ENCODE measurements at places on chromosomes 12 and 14. TPM values are rescaled to one million over a fixed set of nuclear protein-coding genes. Genes with fewer than 3 reads are reported as not detected.

DNA sequence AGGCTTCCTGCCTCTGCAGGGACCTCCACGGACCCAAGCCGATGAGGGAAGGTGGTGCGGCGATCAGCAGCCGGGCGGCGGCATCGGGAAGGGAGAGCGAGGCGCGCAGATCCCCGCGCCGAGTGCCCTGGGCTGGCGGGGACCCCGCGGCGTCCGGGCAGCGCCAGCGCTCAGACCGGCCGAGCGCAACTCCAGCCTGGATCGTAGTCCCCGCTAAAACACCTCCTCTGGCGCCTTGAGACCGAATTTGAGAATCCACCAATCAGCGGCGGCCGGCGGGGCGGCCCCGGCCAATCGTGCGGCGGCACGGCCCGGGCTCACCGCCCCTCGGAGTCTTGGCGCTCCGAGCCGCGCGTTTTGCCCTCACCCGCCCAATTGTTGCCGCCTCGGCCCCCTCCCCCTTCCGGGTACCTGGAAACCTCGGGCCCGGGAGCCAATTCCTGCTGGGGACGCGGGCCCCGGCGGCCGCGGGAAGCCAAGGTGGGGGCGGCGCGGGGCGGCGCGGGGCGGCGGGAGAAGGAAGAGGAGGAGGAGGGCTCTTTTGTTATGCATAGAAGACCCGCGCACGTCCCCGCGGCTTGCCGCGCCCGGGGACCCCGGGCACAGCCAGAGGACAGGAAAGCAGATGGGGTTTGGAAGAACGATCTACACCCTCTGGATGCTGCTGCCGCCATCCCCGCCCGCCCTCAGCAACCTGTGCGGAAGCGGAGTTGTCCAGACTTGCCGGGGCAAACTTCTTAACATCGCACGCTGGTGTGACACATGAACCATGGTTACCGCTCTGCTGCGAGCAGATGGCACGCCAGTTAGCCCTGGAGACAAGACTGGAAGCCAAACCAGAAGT lies at the start of gene E2F7:
E2F7 (minus strand) TSS at position 209 of the 844 bp plus-strand sequence. CDS start 934 bp downstream, outside the sequence.
- peak; percentile 69 for DNase-seq

DNA sequence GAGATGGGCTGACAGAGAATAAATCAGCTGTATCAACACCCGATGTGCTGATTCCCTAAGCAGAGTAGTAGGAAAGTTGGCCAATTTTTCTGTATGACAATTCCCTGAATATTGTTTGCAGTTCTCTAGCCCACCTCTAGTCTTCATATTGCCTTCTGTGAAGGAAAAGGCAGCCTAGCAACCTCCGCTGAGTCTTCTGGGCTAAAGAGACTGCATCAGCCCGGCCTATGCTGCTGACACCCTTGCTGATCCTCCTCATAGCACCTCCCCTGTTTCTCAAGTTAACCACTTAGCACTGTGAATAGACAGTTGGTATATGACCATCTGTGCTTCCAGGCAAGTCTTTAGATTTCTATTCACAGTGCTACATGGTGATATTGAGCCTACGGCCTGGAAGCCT lies 161.1 kb upstream of the EGLN3 start:
- DNase-seq = no peak

GRCh38 chr14:81605660-81606059 lies 72.0 kb upstream of the SEL1L start:
- no peak for DNase-seq

DNA sequence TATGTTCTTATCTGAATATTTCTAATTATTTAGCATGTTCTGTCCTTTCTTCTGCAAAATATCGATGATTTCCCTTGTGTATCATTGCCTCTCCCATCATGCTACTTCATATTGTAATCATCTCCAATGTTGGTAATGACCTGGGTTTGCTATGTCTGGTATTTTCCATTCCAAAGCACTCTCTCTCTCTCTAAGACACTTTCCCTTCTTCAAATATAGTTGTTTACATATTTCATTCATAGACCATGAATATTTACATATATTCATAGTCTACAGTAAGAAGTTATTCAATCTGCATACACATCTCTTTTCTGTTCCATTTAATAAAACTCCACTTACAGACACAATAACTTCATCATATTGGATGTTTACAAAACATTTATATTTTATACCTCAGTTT lies 1516.5 kb upstream of the FLRT2 start:
- DNase-seq = no peak

- DNase-seq = peak; percentile 44
These were observed 32.7 kb downstream of the DAD1 start for GRCh38 chr14:22556021-22556989.

- no peak for DNase-seq
These were observed 265.5 kb downstream of the ZFP36L1 start for GRCh38 chr14:68527329-68527851.

- no peak for DNase-seq
These were observed 262.5 kb downstream of the FOXG1 start for GRCh38 chr14:29028973-29029582.

- DNase-seq = no peak
These were observed 354.9 kb downstream of the TMEM121 start for GRCh38 chr14:105881021-105881930.

Gene GLT1D1
- polyA plus RNA-seq = 55.6 TPM

Gene HSPB8
- polyA plus RNA-seq = not detected
